Gastrocnemius medialis (tissue), 4 donors: ENCODE measurements at places on chromosomes 16 and 17. TPM values are rescaled to one million over a fixed set of nuclear protein-coding genes. Genes with fewer than 3 reads are reported as not detected.

Gene NQO1
- total RNA-seq, result 49.9 TPM

Gene ORAI3
- total RNA-seq, result 15.6 TPM

Gene GHDC
- 19.0 TPM for total RNA-seq

DNA sequence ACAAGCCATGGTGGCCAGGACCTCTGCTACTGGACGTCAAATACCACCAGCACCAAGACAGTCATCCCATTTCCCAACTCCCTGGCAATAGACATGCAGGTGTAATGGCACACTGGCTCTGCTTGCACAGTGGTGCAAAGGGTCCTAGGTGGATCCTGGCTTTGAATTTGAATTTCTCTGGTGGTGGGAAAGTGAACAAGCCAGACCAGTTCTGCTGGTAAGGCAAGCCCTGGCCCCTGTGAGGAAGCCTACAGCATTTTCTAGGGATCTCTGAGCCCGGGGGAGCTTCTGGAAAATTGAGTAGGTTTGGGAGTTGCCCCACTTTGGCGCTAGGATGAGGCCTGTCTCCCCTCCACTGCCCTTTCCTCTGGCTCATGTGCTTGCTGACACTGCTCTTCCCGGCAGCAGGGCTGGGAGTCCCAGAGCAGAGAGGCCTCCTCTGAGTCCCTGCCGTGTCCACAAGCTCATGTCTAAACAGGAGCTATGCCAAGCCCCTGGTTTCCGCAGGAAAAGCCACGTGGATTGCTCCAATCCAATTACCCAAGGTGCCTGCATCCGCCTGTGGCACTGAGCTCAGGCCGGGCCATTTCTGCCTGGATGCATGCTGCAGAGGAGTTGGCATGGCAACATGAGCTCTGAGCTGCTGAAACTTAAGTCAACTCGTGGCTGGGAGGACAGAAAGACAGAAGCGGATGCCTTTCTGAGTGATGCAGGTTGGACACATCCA, 67.0 kb downstream of the PRMT7 start:
- no peak overlapping the region for H3K27ac ChIP-seq
- DNase-seq, result no peak
- no peak overlapping the region for H3K4me3 ChIP-seq
- H3K27me3 ChIP-seq, result no peaks in the 10 kb centered on the region
- no peaks in the 10 kb centered on the region for H3K36me3 ChIP-seq

GRCh38 chr17:9959377-9959981, 54.4 kb upstream of the RCVRN start:
- no peak overlapping the region for H3K27ac ChIP-seq
- no peak for DNase-seq
- no peaks in the 10 kb centered on the region for H3K4me1 ChIP-seq
- no peaks in the 10 kb centered on the region for H3K36me3 ChIP-seq

GRCh38 chr17:42180411-42180921, 476 bp downstream of the KCNH4 start:
- H3K27me3 ChIP-seq, result peaks cover 21% of the 10 kb centered on the region
- H3K27ac ChIP-seq, result no peak overlapping the region
- peak overlapping the region; percentile 37 for H3K4me3 ChIP-seq
- peaks cover 16% of the 10 kb centered on the region for H3K4me1 ChIP-seq
- DNase-seq, result no peak
- H3K36me3 ChIP-seq, result no peaks in the 10 kb centered on the region

DNA sequence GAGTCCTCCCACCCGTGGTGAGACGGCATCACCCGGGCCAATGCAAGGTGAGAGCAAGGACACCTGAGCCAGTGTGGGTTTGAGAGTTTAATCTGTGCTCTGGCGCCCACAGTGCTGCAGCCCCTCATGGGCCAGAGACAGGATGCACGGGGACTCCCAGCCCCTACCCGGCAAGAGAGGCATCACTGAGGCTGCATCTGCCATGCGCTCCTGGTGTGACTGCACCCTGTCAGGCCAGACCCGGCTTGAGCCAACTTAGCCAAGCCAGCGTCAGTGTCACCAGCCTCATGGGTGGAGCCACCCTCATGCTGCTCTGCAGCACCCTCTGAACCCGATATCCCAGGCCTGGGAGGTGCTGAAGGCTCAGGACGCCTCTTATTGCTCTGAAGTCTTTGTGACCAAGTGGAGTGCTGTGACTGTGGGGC, 1.3 kb upstream of the BRICD5 start:
- peak; percentile 87 for DNase-seq
- H3K27me3 ChIP-seq, result no peaks in the 10 kb centered on the region
- peak overlapping the region; percentile 77 for H3K27ac ChIP-seq
- H3K4me3 ChIP-seq, result no peak overlapping the region
